ENCODE measurements at places on chromosomes 7 and 10. TPM values are rescaled to one million over a fixed set of nuclear protein-coding genes. Genes with fewer than 3 reads are reported as not detected.

The TBXAS1 gene
- total RNA-seq, result 18.4 TPM

The MCMBP gene
- 13.6 TPM for total RNA-seq

The JCAD gene
- 28.2 TPM for total RNA-seq

The FOXL3 gene
- total RNA-seq, result not detected

The MACROH2A2 gene
- 2.3 TPM for total RNA-seq

- H3K27ac ChIP-seq, result no peak overlapping the region
- no peaks in the 10 kb centered on the region for H3K36me3 ChIP-seq
- H3K4me1 ChIP-seq, result no peaks in the 10 kb centered on the region
- no peak overlapping the region for H3K4me3 ChIP-seq
These were observed 165.8 kb downstream of the NRF1 start for GRCh38 chr7:129777195-129777844.

- no peaks in the 10 kb centered on the region for H3K4me1 ChIP-seq
- H3K27ac ChIP-seq, result no peak overlapping the region
- no peak for DNase-seq
- no peak overlapping the region for H3K4me3 ChIP-seq
These were observed 108.0 kb downstream of the GRK5 start for GRCh38 chr10:119315128-119316001.

GRCh38 chr7:44709945-44710596 is 38.6 kb upstream of the ZMIZ2 start:
- no peaks in the 10 kb centered on the region for H3K27me3 ChIP-seq
- no peak overlapping the region for H3K27ac ChIP-seq

DNA sequence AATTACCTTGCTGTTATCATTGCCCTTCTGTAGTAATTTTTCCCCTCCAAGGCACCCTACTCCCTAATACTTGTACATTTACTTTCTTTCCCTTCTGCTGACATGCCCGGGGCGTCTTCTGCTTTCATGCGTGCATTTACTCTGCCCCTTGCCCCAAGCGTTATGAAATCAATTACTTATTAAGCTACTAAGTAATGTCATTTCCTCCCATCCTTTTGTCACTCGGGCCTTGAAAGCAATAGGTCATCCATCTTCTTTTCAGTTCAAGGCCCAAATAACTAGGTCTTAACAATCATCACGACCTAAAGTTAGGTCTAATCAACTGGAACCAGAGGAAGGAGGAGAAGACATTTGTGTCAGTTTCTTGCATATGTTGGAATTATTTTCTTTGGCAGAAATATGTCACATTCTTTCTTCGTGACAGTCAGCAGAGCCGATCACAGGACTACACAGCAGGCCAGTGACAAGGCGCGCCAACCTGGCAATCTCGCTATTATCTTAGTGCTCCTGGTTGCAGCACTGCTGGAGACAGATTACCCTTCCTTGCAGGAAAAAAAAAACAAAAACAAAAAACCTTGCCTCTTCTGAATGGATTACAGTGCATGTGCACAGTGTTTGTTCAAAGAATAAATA is 179.2 kb downstream of the RELN start:
- no peak overlapping the region for H3K4me3 ChIP-seq
- no peak overlapping the region for H3K27ac ChIP-seq
- no peaks in the 10 kb centered on the region for H3K27me3 ChIP-seq

DNA sequence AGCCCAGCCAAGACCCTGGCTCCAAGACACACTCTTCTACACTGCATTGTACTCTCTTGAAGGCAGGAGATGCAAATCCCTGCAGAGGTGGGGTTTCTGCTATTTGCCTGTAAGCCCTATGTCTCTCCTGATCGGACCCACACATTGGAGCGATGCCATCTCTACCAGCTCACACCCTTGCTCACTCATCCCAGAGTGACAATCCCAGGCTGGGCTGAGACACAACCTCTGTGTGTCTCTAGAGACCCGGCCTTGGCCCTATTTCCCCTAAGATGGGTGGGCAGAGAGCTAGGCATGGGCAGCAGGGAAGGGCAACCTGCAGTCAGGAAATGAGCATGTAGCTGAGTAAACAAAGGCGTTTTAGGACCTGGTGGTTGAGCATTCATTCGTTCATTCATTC is 25.6 kb downstream of the CCDC3 start:
- no peak overlapping the region for H3K27ac ChIP-seq
- no peaks in the 10 kb centered on the region for H3K4me1 ChIP-seq
- H3K4me3 ChIP-seq, result no peak overlapping the region
- no peaks in the 10 kb centered on the region for H3K27me3 ChIP-seq

DNA sequence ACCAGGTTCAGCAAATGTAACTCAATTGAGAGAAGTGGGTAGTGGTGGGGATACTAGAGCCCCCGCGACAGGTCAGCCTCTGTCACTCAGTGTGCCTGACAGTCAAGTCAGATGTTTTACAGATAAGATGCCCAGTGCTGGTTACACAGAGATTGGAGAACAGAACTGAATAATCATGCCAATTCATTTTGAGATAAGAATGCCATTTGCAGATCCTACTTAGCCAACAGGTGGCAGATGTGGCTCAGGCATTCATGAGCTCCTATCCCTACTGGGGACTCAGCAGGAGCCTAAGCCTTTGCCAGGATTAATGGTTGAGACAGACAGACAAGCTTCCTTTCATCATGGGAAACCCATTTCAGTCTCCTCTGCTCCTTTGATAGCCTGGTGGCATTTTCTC is 137.8 kb downstream of the MAPK8 start:
- no peaks in the 10 kb centered on the region for H3K27me3 ChIP-seq
- no peak for DNase-seq
- peaks cover 3% of the 10 kb centered on the region for H3K4me1 ChIP-seq

DNA sequence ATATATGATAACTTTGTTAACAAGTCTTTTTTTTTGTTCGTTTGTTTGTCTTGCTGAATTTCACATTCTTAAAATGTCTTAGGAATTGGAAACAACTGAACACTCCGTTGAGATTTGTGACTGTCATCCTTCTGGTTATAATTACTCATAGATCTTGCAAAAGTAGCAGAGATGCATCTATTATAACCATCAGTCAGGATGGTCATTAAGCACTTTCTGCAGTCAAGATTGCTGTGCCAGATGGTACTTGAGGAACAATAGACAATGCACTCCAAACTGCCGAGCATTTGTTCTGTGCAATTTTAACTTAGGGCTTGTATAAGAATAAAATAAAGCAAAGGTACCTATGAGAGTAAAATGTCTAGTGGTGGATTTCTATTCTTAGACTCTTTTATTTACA is 710.1 kb upstream of the KCND2 start:
- H3K27me3 ChIP-seq, result no peaks in the 10 kb centered on the region
- H3K27ac ChIP-seq, result no peak overlapping the region
- no peak overlapping the region for H3K4me3 ChIP-seq
- no peaks in the 10 kb centered on the region for H3K36me3 ChIP-seq
- H3K4me1 ChIP-seq, result no peaks in the 10 kb centered on the region
